ENCODE measurements at places on chromosomes 6 and 20.

DNA sequence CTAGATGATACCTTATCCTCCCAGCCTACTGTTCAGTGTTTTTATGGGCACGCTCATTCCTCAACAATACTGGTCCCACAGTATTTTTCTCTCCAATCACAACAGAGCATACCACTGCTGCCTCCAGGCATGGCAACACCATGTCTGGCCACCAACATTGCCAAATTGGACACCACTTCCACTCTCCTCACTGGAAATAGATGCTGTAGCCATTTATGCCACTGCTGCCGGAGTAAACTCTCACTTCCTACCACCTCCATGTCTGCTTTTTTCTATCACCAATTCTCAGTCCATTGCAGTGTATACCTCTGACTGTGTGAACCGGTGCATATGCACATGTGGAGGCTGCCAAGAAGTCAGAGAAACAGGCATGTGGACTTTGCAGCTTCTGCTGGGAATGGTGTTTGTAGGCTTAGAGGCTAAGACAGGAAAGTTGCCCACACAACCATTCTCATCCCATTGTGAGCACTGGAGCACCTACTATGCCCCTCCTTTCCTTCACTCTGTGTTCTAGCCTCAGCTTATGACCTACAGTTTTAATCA is 14.4 kb downstream of the PI3 start:
- no peak for DNase-seq

DNA sequence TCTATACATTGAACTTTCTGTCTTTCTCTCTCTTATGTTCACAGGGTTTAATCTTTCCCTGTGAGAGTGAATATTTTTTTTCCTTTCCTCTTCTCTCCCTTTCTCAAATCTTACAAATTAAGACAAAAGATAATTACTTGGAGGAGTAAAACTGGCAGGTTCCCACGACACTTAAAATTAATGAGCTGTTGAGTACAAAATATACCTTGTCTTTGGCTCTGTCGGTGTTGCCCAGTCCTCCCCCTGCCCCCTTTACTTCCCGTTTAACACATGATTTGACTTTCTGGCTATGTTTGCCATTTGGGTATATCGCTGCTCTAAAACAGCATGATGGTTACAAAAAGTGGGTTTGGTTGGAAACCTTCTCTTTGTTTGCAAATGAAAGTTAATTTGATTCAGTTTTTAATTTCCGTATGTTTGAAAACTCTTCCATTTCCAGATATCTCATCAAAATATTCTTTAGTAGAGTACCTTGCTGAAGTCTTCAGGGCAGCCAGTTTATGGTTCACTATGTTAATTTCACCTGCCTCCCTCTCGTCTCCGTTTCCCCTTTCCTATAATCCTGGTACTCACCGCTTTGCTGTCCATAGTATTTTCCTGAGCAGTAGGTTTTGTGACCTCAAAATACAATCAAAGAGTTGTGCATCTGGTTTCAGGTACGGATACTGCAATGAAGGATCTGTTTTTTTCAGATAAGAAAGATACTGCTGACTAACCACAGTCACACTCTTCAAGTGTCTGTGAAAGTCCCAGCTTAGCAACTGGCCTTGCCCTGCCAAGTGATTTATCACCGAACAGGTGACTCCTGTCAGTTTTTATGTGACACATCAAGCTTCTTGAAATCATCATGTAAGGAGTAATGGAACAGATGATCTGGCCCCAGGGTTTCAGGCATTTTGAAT is 181.2 kb downstream of the DTNBP1 start:
- DNase-seq: no peak

GRCh38 chr6:134733801-134734200 is 216.1 kb downstream of the ALDH8A1 start:
- DNase-seq: no peak

DNA sequence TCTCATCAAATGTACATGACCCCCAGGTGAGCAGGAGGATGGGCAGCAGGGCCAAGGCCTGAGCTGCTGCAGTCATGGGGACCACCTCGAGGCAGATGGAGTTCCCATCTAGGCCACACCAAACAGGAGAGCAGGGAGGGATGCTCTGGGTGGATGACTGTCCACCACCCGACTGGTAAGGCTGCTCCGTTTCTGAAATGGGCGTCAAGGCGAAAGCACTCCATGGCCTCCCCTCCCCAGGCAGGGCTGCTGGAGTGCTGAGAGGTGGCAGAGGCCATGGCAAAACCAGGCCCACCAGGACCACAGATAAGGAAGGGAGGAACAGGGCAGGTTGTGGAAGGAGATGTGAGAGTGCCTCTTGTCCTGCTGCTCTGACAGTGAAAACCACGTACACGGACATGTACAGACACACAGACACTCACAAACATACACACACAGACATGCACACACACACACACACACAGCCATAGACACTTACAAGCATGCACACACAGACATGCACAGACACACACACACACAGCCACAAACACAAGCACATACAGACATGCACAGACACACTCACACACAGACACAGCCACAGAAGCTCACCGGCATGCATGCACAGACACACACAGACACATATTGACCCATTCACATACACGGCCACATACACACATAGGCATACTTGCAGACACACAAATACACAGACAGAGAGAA is 93.2 kb downstream of the PSMG4 start:
- DNase-seq: no peak

GRCh38 chr6:12516070-12516469 is 200.5 kb upstream of the PHACTR1 start:
- no peak for DNase-seq

DNA sequence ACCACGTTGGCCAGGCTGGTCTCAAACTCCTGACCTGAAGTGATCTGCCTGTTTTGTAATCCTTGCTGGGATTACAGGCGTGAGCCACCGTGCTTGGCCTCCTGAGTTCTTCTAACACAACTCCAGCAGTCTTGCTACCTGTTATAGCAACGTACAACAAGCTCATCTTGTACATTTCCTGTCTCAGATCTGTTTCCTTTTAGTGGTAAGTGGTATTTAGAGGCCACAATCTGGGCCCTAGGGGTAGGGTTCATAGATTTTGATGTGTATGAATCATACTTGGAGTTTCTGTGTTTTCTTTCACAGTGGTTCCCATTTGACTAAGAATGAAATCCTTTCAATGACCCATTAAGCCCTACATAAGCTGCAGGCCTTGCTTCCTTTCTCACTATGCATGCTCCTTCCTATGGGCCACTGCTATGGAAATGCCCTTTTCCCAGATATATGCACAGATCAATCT is 27.1 kb upstream of the SYNCRIP start:
- DNase-seq: peak; percentile 15

DNA sequence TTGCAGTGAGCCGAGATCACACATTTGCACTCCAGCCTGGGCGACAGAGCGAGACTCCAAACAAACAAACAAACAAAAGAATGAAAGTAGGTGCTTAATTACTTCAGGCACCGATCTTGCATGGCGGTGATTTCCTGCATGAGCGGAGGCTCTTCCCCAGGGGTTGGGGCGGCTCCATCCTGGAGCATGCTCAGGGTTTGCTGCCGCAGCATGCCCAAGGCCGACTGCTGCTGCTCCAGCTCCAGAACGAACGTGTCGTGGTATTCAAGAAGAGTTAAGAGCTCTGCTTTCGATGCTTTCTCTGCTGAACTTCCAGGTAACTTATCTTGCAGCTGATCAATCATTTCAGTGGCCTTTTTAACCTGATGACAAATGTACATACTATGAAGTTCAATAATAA is 313.8 kb downstream of the SYNE1 start:
- no peak for DNase-seq

DNA sequence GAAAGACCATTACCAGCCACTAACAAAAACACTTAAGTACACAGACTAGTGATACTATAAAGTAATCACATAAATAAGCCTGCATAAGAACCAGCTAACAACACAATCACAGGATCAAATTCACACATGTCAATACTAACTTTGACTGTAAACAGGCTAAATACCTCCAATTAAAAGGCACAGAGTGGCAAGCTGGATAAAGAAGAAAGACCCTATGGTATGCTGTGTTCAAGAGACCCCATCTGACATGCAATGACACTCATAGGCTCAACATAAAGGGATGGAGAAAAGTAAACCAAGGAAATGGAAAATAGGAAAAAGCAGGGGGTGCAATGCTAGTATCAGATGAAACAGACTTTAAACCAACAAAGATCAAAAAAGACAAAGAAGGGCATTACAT is 631.8 kb upstream of the NOX3 start:
- DNase-seq: no peak

GRCh38 chr6:40852779-40853373 is 186.1 kb downstream of the UNC5CL start:
- DNase-seq: no peak

GRCh38 chr6:7035837-7036249 is 71.9 kb upstream of the RREB1 start:
- DNase-seq: no peak

DNA sequence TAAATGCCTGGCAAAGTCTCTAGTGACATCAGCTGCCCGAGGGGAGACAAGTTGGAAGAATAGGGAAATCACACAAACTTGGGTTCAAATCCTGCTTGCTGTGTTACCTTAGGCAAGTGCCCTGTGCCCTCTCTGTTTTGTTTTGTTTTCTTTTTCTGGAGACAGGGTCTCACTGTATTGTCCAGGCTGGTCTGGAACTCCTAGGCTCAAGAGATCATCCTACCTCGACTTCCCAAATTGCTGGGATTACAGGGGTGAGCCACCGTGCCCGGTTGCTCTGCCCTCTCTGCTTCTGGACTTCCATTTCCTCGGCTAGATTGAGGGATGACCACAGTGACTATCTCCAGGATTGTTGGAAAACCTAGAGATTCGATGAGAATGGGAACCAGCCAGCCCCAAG is 55.4 kb downstream of the SNAI1 start:
- DNase-seq: no peak

DNA sequence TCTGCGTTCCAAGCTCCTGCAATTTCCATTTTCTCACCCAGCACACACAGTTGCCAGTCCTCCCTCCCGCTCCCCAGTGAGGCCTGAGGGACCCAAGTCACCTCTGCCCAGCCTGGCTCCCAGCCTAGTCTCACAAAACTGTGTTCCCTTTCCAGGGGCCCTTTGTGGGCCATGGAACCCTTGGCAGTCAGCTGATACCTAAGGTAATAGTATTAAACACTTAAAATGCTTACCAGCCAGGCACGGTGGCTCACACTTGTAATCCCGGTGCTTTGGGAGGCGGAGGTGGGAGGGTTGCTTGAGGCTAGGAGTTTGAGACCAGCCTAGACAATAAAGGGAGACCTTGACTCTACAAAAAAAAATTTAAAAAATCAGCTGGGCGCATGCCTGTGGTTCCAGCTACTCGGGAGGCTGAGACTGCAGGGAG is 3.2 kb upstream of the RBM38 start:
- no peak for DNase-seq

- no peak for DNase-seq
Observed at GRCh38 chr20:61723529-61724257, 342.0 kb downstream of the TAF4 start.

GRCh38 chr6:1709234-1709641 is 99.5 kb downstream of the FOXC1 start:
- DNase-seq: no peak

GRCh38 chr6:122153557-122153956 is 245.9 kb upstream of the HSF2 start:
- peak; percentile 5 for DNase-seq

DNA sequence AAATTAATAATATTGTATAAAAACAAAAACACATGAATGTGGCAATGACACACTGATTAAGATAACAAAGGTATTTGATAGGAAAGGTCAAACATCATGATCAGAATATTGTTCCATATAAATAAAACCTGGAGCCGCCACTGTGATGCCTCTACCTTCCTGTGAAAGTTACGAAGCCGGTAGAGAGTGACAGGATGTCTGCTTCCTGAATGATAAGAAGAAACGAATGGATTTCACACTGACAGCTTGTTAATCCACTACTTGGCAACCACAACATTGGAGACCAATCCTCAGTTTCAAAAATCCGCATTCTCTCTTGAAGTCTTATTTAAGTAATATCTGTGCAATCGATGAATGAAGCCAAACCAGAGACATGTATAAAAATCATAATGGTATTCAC is 315.1 kb downstream of the HDGFL1 start:
- peak; percentile 23 for DNase-seq

GRCh38 chr6:148998704-148999103 is 251.9 kb downstream of the UST start:
- DNase-seq: no peak

GRCh38 chr6:2576499-2576898 is 174.2 kb downstream of the MYLK4 start:
- peak; percentile 16 for DNase-seq

DNA sequence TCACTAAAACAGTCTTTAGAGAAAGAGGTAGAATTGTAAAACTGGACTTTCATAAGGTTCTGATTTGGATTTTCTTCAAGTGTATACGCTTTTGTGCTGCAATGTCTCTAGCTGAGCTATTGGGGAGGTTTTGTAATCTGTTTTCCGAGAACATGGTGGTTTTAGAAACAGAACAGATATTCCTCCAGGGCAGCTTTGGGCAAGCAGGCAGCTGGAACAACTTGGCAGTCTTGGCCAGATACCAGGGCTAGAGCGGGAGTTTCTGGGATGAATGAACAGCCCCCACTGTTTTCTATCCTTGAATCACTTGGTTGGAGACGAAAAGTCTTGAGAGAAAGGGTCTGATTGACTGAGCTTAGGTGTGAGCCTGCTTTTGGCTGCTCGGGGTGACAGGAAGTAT is 17.1 kb upstream of the ARMC2 start:
- DNase-seq: no peak

DNA sequence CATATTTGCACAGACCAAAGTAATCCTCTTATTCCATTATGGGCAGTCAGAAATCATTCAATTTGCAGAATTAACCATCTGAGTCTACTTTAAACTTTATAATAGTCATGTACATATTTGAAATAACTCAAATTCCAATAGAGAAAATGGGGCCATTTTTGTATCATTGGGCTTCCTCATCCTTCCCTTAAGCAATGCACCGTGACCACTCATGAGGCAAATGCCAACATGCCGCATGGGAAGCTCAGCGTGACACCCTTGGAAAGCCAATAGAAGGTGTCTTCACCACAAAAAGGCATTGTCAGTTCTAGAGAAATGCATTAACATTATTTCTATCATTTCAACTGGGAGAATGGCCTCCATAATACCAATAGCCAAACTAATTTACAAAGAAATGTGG is 38.5 kb downstream of the SIM1 start:
- DNase-seq: no peak

GRCh38 chr6:47094241-47094925 is 52.3 kb upstream of the ADGRF1 start:
- DNase-seq: peak; percentile 34

DNA sequence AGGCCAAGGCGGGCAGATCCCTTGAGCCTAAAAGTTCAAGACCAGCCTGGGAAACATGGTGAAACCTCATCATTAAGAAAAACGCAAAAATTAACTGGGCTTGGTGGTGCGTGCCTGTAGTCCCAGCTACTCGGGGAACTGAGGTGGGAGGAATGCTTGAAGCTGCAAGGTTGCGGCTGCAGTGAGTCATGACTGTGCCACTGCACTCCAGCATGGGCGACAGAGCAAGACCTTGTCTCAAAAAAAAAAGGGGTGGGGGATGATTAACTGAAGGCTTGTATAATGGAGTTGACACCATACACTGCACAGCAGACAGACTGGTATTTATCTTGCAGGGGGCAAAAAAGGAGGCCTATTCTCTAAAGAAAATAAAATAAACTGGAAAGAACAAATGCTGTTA is 27.7 kb downstream of the SRPK1 start:
- no peak for DNase-seq

- DNase-seq: no peak
Observed at GRCh38 chr6:36746251-36746650, 48.6 kb downstream of the RAB44 start.

GRCh38 chr6:54719131-54719530 is 127.4 kb upstream of the FAM83B start:
- no peak for DNase-seq

Data from kidney capillary endothelial cell (primary cell).